ENCODE measurements at places on chromosomes 16 and 17. TPM values are rescaled to one million over a fixed set of nuclear protein-coding genes. Genes with fewer than 3 reads are reported as not detected.
A peak's percentile ranks its signal among the peaks of the same experiment; 100 is the strongest.

GRCh38 chr17:962166-962565 is 17.4 kb downstream of the NXN start:
- no peaks in the 10 kb centered on the region for H3K4me1 ChIP-seq
- H3K27me3 ChIP-seq: peaks cover 32% of the 10 kb centered on the region
- DNase-seq: no peak
- H3K27ac ChIP-seq: no peak overlapping the region
- H3K4me3 ChIP-seq: no peak overlapping the region
- no peaks in the 10 kb centered on the region for H3K36me3 ChIP-seq

The NETO2 gene
- total RNA-seq: 11.4 TPM

DNA sequence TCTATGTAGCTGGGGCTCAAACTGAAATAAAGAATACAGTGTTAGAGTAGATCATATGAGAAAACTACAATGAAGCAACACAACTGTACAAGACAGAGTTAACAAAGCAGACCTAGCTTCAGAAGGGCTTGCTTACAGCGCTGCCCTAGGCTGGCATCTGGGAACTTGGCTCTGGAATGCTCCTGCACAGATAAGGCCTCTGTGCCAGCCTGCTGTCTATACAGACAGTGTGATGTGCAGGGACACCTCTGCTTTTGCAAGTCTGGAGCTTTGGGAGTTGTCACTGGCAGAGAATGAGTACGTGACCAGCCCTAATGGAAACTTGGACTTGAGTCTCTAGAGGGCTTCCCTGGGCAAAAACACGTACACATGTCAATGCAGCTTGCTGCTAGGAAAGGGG is 32.1 kb upstream of the SLC38A8 start:
- no peak overlapping the region for H3K4me3 ChIP-seq
- H3K27ac ChIP-seq: no peak overlapping the region
- H3K36me3 ChIP-seq: peaks cover 31% of the 10 kb centered on the region
- H3K27me3 ChIP-seq: no peaks in the 10 kb centered on the region
- DNase-seq: no peak

GRCh38 chr17:57293077-57293476 is 36.8 kb downstream of the MSI2 start:
- no peaks in the 10 kb centered on the region for H3K27me3 ChIP-seq
- peaks cover 22% of the 10 kb centered on the region for H3K4me1 ChIP-seq
- peaks cover 20% of the 10 kb centered on the region for H3K36me3 ChIP-seq
- H3K4me3 ChIP-seq: no peak overlapping the region
- DNase-seq: no peak

DNA sequence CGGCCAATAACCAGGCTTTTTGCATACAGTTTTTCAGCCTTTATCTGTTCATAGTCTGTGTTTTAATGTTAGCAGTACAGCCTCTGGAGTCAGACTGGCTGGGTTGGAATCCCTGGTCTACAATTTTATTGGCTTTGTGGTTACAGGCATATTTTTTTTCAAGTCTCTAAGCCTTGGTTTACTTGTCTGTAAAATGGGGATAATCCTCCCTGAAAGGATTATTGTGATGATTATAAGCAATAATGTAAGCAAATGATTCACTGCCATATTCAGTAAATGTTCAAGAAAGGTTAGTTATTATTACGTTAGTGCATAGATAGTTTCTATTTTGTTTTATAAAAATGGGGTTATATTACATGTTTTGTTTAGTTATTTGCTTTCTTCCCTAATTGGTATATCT is 15.7 kb downstream of the COX10 start:
- peaks cover 16% of the 10 kb centered on the region for H3K36me3 ChIP-seq
- no peak overlapping the region for H3K27ac ChIP-seq
- no peaks in the 10 kb centered on the region for H3K27me3 ChIP-seq
- H3K4me1 ChIP-seq: peaks cover 34% of the 10 kb centered on the region

- H3K4me3 ChIP-seq: no peak overlapping the region
- no peak for DNase-seq
- H3K36me3 ChIP-seq: no peaks in the 10 kb centered on the region
- H3K4me1 ChIP-seq: no peaks in the 10 kb centered on the region
- H3K27ac ChIP-seq: no peak overlapping the region
These were observed 73.3 kb upstream of the LHX1 start for GRCh38 chr17:36863676-36864612.

The KIF18B gene
- total RNA-seq: 36.2 TPM

The CRYBA1 gene
- total RNA-seq: not detected

DNA sequence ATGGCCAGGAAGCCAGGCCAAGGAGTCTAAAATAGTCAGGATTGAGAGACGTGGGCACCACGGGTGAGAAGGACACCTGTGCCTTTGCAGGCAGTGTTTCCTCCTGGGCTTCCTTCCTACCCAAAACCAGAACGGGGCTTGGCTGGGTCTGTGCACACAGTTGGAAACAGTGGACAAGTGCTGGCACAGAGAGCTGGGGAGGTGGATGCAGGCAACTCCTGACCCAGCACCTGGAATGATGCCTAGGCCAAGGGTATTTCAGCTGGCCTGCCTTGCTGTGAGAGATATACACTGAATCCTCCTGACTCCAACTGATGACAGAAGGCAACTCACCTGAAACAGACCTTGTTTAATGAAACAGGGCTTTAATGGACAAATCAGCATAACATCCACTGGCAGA is 186.2 kb downstream of the SLC39A11 start:
- H3K27me3 ChIP-seq: no peaks in the 10 kb centered on the region
- no peaks in the 10 kb centered on the region for H3K4me1 ChIP-seq
- H3K4me3 ChIP-seq: no peak overlapping the region
- no peak for DNase-seq
- H3K36me3 ChIP-seq: no peaks in the 10 kb centered on the region

DNA sequence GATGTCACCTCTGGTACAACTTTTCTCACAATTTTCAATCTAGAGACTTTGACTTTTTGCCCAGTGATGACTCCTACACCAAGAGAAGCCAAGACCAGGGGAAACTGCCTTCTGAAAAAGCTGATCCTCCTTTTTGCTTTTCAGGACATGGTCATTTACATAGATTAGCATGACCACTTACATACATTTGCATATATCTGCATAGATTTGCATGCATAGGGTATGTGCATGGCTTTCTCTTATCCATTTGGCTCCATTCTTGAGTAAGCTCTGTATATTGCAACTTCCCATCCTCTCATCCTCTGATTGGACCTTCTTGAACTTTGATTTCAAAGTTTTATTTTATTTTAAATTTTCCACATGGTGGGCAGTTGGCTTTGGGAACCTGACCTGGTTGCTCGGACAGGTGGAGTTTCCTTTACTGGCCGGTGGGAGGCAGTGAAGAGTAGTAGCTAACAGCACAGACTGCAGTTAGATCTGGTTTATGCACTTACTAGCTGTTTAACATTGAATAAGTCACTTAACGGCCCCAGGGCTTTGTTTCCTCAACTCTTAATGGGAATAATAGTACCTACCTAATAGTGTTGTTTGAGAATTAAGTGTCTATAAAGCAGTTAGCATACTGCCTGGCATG is 92.9 kb downstream of the GPR139 start:
- peaks cover 7% of the 10 kb centered on the region for H3K27me3 ChIP-seq
- H3K27ac ChIP-seq: no peak overlapping the region
- no peaks in the 10 kb centered on the region for H3K36me3 ChIP-seq
- no peak overlapping the region for H3K4me3 ChIP-seq
- DNase-seq: no peak

DNA sequence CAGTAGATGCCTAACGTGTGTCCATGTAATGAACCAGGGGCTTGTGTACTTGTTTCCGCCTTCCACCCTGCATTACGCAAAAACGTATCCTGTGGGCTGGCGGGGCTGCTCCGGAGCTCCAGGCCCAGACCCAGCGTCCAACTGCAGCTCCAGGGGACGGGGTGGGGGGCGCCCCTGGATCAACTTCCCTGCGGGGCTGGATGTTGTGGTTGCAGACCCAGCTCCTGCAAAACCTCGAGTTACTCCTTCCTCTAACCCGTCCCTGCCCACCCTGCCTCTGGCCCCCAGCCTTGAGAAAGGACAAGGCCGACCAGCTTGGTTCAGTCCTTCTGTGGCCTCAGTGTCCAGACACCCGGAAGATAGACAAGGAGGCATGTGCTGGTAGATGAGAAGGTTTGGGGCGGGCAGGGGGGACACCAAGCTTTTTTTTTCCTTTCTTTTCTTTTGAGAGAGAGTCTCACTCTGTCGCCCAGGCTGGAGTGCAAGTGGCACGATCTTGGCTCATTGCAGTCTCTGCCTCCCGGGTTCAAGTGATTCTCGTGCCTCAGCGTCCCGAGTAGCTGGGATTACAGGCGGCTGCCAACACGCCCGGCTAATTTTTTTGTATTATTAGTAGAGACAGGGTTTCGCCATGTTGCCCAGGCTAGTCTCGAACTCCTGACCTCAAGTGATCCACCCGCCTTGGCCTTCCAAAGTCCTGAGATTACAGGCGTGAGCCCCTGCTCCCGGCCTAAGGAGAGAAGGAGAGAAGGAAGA is 731 bp upstream of the EXOC7 start:
- DNase-seq: no peak
- peaks cover 24% of the 10 kb centered on the region for H3K4me1 ChIP-seq
- peak overlapping the region; percentile 92 for H3K27ac ChIP-seq

The OR3A3 gene
- not detected for total RNA-seq

- H3K4me1 ChIP-seq: no peaks in the 10 kb centered on the region
- no peak overlapping the region for H3K27ac ChIP-seq
- no peak overlapping the region for H3K4me3 ChIP-seq
- no peaks in the 10 kb centered on the region for H3K36me3 ChIP-seq
These were observed 116.6 kb downstream of the SPECC1 start for GRCh38 chr17:20125724-20126123.
